ENCODE measurements at places on chromosomes 11 and 22.

DNA sequence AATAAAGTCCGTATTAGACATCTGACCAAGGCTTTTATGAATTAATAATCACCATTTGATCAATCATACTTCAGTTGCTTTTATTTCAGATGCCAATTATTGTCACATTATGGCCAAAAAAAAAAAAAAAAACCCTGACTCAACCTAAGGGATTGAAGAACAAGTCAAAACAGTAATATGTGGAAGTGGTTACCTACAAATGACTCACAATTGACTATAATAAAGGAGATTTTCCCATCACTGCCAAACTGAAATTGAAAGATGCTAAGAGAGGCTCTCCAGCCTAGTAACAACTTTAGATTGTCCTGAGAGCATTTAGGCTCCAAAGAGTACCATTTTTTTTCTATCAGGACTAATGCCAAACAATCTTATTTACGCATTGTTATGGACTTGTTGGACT lies 35.2 kb downstream of the SOX6 start:
- no peak for DNase-seq

DNA sequence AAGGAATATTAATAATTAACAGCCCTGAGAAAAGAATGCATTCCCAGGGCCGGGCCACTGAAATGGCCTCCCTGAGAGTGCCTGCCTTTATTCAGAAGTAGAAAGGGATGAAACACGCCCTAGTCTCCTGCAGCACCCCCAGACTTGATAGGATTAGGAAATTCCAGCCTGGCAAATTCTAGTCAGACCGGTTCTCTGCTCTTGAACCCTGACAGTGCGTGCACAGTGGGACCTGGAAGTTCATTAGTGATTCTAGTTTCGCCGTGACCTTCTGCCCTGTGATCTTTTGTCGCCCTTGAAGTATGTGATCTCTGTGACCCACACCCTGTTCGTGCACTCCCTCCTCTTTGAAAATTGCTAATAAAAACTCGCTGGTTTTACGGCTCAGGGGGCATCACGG lies 2.1 kb upstream of the GSTP1 start:
- DNase-seq = no peak

GRCh38 chr11:130216221-130216550 lies 56.6 kb downstream of the ST14 start:
- no peak for DNase-seq

DNA sequence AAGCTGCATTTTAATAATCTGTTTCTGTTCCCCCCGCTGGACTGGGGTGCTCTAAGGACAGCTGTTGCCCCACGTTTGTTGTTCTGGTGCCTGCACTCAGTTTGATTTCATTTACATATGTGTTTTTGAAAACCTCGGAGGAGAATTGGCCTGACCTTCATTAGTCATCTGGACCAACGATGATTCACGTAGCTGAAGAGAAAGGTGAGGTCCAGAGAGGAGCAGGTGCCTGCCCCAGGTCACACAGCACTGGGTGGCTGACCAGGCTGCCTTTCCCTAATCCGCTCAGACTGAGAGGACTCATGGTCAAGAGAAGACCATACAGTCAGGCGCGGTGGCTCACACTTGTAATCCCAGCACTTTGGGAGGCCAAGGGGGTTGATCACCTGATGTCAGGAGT lies 3.8 kb downstream of the CSDC2 start:
- no peak for DNase-seq

- DNase-seq = no peak
These were observed 4.8 kb upstream of the ARHGEF12 start for GRCh38 chr11:120331301-120331996.

DNA sequence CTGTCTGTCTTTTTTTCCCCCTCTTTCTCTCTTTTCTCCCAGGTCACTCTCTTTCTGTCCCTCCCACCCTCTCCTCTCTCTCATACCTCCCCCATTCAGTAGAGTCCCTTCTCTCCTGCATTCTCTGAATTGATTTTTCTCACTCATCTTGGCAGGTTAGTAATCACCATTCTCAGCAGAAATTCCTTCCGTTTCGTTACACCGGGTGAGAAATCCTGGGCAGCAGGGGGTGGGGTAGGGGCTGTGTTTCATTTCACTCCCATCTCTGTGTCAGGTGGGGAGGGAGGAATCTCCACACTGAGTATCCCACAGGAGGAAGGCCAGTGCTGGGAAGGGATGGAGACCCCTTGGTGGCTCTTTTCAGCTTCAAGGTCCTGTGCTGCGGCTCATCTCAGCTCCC lies 253.5 kb downstream of the MIAT start:
- no peak for DNase-seq

DNA sequence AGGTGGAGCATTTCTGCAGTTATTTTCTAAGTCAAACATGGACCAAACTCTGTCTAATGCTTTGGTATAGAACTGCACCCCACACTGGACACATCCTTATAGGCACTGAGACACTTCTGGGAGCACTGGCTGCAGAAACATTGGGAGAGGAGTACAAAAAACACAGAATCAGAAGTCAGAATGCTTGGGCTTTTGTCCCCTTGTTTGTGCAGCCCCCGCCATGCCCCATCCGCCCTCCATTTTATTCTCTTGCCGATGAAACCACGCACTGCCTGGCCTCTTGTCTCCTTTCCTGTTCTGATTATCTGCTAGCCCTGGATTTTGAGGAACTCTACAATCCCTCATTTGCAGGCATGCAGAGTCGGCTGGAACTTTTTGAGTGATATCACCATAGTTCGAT lies 1201.2 kb downstream of the TBC1D22A start:
- no peak for DNase-seq

GRCh38 chr11:83938148-83938547 lies 652.0 kb upstream of the CCDC90B start:
- DNase-seq = no peak

DNA sequence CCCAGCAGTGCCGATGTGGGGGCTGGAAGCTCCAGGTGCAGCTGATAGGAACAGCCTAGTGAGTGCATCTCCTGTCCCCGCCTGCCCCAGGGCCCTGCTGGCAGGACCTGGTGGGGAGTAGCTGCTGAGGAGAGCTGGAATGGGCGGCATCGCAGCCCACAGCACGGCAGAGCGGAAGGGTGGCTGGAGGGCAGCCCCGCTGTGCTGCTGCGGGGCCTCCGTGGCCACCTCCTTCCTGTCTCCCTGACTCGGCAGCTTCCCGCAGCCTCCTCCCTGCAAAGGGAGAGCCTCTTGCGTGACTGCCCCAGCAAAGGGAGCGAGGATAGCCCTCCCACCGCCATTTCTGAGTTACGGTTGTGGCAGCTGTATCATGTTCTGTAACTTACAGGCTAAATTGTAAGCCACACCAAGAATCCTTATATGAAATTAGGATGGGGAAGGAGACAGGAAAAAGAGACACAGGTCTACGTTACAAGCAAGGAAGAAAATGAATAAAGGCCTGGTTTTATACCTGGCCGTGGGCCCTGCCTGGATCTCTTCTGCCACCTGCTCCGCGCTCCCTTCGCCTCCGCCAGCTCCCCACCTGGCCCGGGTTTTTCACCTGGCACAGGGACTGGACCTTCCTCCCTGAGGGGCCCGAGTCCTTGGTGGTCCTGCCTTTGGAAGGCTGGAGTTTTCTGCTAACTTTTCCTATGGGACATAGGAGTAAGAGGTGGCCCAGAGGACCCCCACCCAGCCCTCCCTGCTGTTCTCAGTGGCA lies 10.0 kb downstream of the TPCN2 start:
- no peak for DNase-seq
